ENCODE measurements at places on chromosomes 12 and 14. TPM values are rescaled to one million over a fixed set of nuclear protein-coding genes. Genes with fewer than 3 reads are reported as not detected.

The KIF26A gene
- 0.39 TPM for total RNA-seq

The B4GALNT1 gene
- 0.40 TPM for total RNA-seq

DNA sequence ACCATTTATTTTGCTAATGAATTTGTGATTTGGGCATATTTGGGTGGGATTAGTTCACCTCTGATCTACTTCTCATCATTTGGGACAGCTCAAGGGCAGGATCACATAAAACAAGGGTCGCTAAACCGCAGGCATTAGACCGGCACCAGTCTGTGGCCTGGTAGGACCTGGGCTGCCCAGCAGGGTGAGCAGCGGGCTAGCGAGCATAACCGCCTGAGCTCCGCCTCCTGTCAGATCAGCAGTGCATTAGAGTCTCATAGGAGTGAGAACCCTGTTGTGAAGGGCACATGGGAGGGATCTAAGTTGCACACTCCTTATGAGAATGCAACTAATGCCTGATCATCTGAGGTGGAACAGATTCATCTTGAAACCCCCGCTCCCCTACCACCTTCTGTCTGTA lies 785.3 kb downstream of the TRHDE start:
- no peak for DNase-seq

DNA sequence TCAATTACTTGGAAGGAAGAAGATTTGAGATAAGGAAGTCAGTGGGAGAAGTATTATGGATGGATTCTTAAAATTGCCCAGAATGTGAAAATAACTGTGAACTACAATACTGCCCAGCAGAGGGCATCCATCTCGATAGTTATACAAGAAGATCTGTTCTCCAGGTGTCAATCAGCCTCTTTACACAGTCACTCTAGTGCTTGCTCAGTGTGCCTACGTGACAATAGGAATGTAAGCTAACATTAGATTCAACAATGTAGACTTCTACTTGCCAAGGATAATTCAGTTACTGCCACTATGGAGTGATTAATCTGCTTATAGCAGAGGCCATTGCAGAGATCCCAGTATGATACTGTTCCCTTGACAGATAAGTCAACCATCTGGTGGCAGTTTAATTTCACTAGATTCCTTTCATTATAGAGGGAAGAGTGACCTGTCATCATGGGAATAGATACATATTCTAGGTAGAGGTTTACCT lies 10.6 kb upstream of the MAP4K5 start:
- DNase-seq: peak; percentile 64

DNA sequence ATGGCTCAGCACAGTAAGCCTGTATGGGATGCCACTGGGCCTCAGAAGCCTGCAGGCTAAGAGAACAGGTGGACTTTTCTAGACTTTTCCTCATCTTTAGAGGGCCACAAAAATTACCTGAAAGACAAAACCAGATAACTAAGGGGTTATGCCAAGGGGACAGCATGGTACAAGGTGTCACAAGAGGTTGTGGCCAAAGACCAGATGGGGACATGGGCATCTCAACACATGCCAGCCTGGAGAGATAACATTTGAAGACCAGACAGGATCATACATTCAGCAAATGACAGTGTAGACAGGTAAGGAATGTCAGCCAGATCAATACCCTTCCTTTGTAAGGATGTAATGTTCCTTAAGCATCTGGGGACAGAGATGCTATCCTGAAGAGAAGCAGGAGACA lies 8.9 kb upstream of the CRY1 start:
- DNase-seq: no peak
